Choroid plexus epithelial cell (primary cell): ENCODE measurements at places on chromosomes 12 and 14.

DNA sequence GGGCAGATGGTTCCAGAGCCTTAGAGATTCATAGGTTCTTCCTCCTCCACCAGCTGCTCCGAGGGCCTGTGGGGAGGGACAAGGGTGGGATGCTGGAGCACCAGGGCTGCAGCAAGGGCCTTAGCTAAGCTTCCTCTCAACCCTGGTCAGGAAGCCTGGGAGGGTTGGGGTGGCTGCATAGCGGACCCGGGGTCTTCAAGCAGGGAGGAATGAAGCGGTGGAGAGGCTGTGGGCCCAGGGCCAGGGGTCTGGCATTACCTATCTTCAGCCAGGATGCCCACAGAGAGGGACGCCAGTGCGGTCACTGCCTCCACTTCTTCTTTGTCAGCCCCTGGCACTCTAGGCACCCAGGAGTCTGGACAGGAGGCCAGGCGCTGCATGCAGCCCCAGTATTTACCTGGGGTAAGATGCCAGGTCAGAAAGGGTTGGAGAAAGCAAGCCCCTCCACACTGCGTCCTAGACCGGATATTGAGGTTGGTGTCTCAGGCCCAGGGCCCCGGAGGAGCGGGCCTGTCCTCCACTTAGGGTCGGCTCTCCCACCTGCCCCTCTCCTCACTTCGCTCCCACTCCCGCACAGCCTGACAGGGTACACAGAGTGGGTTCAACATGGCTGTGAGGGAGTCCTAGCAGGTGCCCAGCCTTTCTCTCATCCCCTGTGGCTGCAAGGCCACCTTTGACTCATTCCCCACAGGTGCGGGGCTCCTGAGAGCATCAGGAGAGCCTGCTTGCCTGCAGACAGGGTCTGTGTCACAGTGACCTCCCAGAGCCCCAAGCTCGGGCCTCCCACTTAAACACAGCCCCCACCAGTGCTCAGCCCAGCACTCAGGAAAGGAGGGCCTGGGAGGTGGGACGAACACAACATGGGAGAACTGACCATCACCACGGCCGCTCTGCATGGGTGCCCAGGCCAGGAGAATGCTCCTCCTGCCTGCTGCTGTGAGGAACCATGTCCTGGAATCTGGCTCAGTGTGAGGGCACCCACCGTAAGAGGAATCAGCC is 11.1 kb downstream of the SLC48A1 start:
- no peak for DNase-seq

DNA sequence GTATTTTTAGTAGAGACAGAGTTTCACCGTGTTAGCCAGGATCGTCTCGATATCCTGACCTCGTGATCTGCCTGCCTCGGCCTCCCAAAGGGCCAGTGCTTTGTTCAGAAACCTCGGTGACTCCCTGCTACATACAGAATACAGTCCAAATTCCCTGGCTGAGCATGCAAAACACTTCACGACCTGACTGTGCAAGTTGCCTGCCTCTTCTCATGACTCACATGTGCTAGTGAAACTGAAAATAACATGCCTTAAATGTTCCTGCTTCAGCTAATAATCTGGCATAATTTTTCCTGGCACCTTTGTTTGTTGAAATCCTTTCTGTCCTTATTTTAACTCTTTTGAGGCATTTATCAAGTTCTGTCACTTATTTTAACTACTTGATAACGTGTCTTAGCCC is 8.2 kb downstream of the DMAC2L start:
- peak; percentile 85 for DNase-seq

DNA sequence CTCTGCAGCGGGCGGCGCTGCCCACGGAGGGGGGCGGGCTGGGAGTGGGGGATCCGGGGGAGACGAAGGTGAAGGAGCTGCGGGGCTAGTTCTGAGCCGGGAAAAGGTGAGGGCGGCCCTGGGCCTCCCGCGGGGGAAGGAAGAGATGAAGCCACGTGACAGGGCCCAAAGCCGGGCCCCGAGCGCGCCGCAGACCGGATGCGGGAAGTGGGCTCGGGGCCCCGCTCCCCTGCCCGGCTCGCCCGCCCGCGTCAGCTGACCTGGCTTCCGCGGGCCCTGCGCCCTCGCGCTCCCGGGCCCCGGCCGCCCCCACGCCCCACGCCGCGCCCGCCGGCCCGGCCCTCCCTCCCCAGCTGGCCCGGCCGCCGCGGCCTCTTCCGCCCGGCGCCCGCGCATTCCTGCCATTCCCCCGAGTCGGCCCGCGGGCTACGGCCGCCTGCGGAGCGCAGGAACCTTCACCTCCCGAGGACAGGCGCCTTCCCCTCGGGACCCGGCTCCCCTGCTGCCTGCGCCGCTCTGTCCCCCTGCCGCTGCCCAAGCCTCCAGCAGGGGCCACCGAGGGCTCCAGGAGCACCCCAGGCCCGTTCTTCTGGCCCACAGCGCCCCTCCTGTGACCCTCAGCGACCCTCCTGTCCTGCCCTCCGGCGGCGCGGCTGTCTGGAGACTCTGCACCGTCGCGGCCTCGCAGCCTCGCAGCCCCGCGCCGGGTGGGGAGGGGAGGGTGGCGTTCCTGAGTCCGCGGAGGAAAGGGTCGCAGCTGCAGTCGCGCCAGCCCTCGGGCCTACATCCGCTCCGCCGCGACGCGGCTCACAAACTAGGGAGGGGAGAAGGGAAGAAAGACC is 20.4 kb downstream of the NINJ2 start:
- DNase-seq, result peak; percentile 71

GRCh38 chr12:24200010-24200409 is 250.5 kb upstream of the SOX5 start:
- DNase-seq, result no peak

GRCh38 chr12:11752403-11753149 is 103.1 kb downstream of the ETV6 start:
- DNase-seq, result no peak

DNA sequence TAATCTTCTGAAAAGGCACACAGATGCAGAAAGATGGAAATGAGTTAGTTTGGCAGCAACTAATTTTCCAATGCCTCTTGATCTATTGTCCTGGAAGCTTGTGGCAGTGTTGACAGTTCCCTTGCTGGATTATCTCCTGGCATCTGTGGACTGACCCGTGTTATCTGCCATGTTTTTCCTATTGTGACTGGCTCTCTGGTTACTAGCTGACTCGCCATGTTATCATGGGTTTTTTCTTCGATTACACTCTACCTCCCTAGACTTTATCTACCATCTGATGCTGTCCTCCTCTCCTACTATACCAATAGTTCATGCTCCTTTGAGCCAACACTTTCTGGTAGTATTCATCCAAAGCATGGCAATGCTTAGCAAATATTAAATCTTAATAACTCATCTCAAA is 63.3 kb upstream of the FLRT2 start:
- DNase-seq, result no peak

DNA sequence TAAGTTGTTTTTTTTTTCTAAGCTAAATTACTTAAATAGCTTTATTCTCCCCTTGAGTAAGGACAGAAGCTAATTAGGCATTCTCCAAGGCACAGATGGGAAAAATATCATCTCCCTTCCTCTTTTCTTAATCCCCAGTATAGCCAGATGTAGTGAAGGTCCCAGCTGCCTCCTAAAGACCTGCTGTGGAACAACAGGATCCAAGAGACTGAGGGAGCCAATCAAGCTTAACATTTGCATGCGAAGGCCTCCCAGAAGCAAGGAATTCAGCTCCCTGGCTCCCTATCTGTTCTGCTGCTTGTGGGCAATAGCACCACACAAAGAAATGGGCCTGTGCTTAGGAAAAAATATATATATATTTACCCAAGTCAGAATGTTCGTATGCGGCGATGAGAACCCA is 255.2 kb downstream of the SYT1 start:
- DNase-seq, result peak; percentile 20

DNA sequence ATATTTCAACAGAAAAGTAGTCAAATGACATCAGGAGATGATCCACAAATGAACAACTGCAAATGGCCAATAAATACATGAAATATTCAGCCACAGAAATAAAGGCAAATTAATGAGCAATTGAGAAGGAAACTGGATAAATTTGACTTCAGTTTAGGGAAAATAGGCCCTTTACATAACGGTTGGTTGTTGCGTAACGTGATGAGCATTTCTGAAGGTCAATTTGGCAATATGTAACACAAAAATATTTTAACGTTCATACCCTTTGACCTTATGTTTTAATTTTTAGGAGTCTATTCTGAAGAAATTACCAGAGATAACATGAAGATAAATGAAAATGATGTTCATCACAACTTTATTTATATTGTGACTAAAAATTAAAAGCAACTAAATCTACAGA is 14.7 kb upstream of the MSRB3 start:
- no peak for DNase-seq

DNA sequence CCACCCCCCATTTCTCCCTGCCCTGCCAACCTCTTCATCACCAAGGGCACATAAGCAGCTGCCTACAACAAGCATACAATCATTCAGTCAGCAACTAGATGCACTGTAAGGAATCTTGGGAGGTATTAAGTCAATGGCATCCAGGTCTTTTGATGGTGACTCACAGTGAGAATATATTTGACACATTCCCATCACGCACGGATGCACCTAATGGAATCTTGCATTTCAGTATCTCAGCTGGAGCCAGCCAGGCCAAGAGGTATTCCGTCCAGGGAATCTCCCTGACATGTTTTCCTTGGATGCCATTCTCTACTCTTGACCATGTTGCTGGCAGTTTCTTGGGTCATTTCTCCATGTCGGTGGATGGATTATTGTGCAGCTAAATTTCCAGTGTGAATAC is 73.9 kb upstream of the CAPRIN2 start:
- no peak for DNase-seq

DNA sequence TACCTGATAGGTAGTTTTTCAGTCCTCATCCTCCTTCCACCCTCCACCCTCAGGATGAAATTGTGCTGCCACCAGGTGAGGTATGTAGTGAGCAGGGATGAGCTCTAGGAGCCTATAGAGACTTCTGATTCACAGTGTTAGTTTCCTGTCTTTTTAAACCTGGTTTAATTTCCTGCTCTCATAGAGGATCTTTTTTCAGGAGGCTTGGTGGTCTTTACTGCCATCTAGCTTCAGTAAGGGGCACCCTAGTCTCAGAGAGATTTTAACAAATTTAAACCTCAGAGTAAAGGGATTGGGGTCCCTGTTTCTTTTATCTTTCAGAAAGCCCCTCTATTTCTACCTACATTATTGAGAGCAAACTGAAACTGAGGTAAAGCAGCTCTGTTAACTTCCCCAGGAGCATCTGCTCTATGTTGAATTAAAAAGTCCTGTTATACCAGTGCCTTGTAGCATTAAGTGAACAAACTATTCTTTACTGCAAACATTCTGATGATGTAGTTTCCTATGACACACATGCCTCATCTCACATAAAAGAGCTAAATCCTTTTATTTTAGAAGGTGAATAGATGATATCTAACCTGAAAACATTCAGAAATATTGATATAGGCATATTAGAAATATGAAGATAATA is 172.2 kb upstream of the DDHD1 start:
- peak; percentile 34 for DNase-seq

GRCh38 chr14:39682582-39682981 is 250.3 kb upstream of the FBXO33 start:
- DNase-seq, result peak; percentile 19

- no peak for DNase-seq
These were observed 165.7 kb upstream of the RBM19 start for GRCh38 chr12:114131824-114132223.

GRCh38 chr14:65422088-65422834 is 9.7 kb downstream of the FUT8 start:
- DNase-seq, result no peak

DNA sequence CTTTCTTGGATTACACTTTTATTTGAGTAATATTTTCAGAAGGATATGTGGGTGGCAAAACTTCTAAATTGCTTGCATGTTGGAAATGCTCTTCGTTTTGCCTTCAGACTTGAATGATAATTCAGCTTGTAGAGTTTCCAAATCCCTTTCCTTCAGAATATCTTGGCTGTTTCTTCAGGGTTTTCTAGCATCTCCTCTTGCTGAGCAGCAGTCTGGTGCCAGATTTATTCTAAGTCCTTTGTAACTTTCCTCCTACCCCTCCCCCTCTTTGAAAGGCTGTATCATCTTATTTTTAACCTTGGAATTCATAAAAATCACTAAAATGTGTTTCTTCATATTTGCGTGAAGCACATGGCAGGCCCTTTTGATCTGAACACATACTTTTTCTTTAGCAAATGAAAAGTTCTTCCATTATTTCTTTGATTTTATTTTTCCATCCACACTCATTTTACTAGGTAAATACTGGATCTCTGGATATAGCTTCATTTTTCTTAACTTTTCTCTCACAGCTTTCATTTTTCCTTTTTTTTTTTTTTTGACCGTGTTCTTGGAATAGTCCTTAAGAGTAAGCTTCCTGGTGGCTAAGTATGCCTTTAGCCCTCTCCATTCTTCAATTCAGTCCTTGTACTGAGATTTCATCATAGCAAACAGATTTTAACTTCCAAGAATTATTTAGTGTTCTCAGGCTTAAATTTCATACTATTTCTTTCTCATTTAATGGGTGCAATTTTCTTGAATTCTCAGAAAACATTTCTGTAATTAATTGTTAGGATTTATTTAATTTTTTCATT is 102.0 kb downstream of the SLC38A4 start:
- DNase-seq, result no peak

DNA sequence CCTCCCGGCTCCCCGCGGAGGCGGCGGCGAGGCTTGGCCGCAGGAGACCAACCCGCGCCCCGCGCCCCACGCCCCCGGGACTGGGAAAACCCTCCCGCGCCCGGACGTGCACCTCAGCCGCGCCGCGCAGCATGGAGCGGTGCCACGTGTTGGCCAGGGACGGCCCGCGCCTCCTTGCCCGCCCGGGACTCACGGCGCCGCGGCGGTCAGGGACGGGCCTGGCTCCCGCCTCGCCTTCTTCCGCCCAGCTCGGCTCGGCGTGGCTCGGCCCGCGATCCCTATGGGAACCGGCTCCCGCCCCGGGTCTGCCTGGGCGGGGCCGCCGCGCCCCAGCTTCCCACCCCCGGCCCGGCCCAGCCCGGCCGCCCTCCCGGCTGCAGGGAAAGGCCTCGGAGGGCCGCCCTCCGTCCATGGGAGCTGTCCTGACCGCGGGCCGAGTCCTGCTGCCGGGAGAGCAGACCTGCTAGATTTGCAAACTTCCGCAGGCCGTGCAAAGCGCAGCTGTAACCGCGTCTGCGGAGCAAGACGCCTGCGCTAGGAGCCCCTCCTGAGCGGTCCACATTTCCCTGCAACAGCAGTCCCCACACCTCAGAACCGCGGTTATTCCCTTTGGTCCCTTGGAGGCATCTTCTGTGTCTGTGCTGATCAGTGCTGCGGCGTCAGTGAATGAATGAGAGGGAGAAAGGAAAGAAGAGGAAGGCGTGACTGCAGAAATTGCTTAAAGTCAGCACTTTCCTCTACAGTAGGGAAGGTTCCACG is at the start of gene CDKL1:
Gene CDKL1 (minus strand): TSS at position 251 of the 759 bp plus-strand sequence. CDS start 1,013 bp downstream, outside the sequence.
- peak; percentile 68 for DNase-seq

GRCh38 chr12:40033242-40033630 is 72.6 kb downstream of the SLC2A13 start:
- no peak for DNase-seq

DNA sequence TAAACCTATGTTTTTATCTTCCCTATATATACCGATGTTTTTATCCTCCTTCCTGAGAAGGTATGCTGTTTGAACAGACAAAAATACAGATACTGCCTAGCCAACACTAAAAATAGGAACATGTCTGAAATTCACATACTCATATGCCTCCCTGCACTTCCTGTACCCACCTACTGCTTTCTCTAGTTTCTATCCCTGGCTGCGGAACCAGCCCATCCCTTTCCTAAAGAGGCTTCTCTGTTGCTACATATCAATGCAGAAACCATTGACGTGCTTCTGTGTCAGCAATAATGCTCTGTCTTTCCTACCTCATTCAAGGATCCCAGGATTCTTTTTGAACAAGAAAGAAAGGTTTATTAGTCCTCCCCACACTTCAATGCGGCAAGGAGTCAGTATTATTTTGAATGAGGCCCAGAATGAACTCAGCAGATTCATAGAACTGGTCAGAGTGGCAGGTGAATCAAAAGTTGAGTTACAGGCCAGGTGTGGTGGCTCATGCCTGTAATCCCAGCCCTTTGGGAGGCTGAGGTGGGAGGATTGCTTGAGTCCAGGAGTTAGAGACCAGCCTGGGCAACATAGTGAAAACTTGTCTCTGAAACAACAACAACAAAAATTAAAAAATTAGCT is 67.8 kb upstream of the NAP1L1 start:
- DNase-seq, result peak; percentile 11
